ENCODE measurements at places on chromosomes 1 and 21.

- DNase-seq = no peak
Measured at GRCh38 chr1:159993911-159994310, 37.9 kb downstream of the PIGM start.

DNA sequence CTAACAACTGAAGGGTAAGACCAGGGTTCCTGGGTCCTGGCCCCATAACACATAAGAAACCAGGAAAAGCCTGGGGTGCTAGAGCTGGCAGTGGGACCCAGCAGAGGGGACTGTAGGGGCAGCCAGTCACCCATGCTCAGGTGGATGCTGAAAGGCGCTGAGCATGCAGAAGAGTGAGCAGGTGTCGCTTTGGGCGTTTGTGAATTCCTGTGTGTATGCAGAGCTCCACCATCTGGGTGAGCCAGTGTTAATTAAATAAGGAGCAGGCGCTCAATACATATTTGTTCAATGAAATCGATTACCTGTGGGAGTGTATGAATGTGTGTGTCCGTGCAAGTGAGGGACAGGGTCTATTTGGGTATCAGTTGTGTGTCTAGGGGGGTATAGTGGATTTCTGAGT, 499 bp downstream of the C1QA start:
- no peak for DNase-seq

DNA sequence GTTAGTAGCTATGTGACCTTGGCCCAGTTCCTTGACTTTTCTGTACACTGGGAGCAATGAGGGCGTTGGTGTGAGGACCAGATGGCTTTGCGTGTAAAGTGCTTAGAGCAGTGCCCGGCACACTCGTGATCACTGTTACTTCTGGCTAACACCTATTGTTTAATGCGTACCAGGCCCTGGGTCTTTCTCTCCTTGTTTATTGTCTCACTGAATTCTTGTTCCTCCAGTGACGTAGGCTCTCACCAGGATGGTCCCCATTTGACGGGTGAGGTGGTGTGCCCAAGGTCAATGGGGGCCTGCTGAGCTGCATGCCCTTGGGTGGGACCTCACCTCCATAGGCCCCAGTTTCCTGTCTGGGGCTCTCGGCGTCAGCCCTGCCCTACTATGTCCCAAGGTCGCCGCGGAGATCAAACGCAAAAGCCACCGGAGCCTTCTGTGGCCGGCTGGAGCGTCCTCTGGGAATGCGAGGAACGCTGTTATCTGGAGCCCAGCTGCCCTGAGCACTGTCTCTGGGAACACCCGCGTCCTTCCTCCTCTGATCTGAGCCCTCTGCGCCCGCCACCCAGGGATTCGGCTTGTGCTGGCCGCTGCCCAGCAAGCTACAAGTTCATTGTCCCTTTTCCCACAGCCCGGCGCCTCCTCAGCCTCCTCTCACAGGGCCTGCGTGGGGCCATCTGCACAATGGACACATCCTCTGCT, 28.9 kb downstream of the ALPL start:
- no peak for DNase-seq

DNA sequence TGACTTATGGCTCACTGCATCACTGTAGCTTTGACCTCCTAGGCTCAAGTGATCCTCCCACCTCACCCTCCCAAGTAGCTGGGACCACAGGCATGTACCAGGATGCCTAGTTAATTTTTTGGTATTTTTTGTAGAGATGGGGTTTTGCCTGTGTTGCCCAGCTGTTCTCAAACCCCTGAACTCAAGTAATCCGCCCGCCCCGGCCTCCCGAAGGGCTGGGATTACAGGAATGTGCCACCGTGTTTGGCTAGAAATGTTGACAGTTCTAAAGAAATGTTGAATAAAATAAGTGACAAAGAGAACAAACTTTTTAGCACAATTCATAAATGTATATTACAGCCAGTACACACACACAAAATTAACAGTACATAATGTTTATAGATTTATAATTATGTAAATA, 1586.1 kb downstream of the NCAM2 start:
- no peak for DNase-seq

- DNase-seq = no peak
Measured at GRCh38 chr1:96962216-96962615, 240.6 kb downstream of the PTBP2 start.

- no peak for DNase-seq
Measured at GRCh38 chr1:23896491-23896890, 16.7 kb downstream of the CNR2 start.

DNA sequence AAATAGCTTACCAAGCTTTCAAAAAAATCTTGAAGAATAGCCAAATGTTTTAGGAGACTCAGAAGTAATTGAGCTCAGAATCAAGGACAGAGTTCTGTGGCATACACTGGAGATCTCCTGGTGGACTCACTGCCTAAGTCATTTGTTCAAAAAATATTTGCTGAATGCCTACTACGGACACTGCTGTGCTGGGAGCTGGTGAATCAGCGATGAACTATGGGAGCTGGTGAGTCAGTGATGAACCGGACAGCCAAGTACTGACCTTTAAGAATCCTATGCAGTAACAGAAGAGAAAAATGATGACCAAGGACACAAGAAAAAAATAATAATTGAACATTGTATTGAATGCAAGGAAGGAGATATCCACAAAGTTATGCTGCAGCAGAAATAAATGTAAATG, 717.9 kb upstream of the CXADR start:
- no peak for DNase-seq

- DNase-seq = no peak
Measured at GRCh38 chr1:29577512-29577911, 341.2 kb downstream of the PTPRU start.

GRCh38 chr1:115364046-115364779, 26.2 kb upstream of the NGF start:
- no peak for DNase-seq

- no peak for DNase-seq
Measured at GRCh38 chr21:28357743-28358142, 634.9 kb downstream of the LTN1 start.

GRCh38 chr1:89786628-89787214, 34.1 kb upstream of the LRRC8D start:
- DNase-seq = no peak

DNA sequence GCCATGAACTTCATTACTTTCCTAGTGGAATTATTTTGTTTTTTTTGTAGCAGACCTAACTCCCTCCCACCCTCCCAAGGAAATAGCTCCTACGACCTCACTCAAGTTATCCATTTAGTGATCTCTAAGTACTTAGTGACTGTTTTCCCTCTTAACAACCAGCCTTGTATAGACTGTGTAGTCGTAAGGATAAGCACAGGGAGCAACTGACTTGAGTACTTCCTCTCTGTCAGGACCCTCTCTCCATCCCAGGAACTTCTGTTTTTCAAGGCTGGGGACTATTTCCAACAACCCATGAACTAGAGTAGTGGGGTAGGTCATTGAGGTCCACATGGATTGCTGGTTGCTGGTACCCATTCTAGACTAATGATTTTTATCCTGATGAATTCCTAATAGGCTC, 1.9 kb downstream of the AGO1 start:
- no peak for DNase-seq

GRCh38 chr1:170321113-170321512, 175.4 kb downstream of the NTMT2 start:
- no peak for DNase-seq

DNA sequence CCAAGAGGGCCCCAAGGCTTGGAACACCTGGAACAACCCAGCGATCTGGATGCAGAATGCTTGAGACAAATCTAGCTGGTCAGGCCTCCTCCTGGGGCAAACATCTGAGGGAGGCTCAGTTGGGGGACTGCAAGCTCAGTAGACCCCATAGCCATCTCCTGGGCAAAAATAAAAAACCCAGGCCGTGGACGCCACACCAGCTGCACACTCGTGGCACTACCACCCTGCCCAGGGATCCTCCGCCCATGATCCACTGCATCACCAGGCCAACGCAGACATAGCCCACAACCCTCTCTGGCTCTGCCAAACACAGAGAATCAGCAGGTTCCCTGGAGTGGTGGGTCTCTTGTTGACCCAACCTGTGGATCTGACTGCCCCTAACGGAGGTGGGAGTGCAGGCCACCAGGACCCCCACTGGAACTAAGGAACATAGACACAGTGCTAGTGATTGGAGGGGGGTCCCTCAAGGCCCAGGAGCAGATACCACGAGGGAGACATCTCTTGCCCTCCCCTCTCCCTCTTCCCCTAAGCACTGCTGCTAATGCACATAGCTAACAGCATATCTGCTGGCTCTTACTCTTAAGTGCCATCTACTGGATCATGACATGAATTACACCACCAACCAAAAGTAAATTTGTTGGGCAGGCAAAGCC, 147.2 kb downstream of the CHD1L start:
- DNase-seq = no peak

DNA sequence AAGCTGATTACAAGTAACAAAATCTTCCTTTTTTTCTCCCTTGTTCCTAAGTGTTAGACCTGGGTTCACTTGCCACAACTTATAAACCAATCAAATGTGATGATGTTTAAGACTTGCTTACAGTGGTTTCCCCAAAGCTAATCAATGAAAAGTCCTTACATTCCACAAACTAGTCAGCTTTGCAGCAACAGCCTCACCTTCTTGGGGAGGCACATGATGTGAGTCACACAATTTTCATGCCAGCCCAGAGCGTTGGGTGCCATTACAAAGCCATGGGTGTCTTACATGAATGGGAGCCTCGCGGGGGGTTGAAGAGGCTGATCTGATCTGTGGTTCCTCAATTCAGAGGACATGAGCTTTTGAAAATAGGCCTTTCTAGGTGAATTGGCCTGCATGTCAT, 91.6 kb upstream of the UBE2U start:
- DNase-seq = no peak

GRCh38 chr1:62452951-62453350, 16.1 kb downstream of the USP1 start:
- no peak for DNase-seq

GRCh38 chr1:18946550-18947381, 9.7 kb downstream of the IFFO2 start:
- no peak for DNase-seq

GRCh38 chr1:169546087-169546995, 39.9 kb downstream of the F5 start:
- DNase-seq = no peak

GRCh38 chr1:101002551-101002950, 23.0 kb downstream of the DPH5 start:
- DNase-seq = no peak
